ENCODE measurements at places on chromosomes 2 and 18.

DNA sequence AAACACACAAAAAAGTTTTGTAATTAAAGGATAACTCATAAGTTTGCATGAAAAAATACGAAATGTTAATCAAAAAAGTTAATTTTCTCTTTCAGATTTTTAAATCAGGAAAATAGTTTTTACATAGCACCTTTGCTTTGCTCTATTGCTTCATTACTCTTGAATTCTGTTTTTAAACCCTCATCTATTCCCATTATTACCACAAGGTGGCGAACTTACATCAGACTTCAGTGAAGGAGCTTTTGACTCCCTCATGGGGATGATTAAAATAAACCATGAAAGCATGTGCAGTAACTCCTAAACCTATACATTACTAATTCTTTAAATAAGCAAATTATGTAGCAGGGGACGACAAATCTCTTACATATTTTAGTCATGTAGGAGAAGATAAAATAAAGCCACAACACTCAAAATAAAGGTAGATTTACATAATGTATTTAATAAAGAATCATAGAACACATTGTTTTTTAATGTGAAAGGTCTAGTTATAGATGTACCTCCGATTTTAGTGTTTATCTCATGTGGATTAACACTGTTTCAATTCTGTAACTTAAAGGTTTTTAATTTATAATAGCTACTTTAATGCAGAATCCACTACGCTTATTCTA lies 105.2 kb downstream of the NETO1 start:
- no peak for DNase-seq

DNA sequence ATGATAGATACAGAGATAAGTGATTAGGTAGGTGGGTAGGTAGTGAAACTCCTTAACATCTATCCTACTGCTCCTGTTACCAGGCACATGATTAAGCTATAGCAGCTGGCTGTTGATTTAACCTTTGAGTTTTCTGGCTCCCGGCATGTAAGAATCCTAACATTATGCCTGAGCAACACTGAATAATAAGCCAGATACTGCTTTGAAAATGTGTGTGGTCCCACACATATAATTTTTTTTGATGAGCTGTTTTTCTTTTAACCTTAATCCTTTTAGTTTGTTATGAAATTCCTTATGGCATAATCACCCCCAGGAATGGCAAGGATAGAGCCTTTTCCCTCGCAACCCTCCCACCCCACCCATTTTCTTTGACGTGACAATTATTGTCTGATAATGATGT lies 104.2 kb upstream of the NEUROD1 start:
- DNase-seq, result no peak

GRCh38 chr18:55406451-55406991 lies 181.5 kb downstream of the TCF4 start:
- no peak for DNase-seq

GRCh38 chr2:112255875-112256274 lies 1.0 kb upstream of the ZC3H8 start:
- DNase-seq, result no peak

DNA sequence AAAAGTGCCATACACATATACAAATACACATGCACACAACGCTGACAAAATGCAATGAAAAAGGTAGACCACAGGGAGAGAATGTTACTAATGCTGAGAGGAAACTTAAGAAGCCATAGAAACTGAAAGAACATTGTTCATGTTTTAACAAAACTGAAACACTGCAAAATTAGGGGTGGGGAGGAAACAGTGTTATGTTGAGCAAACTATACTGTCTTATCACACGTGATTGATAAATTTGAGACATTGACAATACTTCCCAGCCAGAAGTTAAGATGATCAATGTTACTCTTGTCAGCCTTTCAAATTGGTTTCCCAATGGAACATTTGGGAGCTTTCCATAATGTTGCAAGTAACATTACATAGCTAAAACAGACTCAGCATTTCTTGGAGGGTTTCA lies 165.5 kb downstream of the L3MBTL4 start:
- DNase-seq, result no peak

DNA sequence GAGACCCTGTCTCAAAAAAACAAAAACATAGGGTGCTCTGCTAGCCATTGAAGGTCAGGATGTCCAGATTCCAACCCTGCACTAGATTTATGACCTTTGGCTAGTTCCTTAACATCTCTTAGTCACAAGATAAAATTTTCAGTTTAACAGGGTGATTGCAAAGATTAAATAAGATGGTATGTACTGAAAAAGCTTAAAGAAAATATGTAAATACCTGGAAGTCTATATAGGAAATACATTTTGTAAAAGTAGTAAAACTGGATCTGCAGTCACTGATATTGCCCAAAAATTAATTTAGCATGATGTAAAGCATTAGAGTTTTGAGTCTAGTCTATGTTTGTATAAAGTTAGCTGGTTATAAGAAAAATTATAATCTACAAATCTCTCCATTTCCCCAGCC lies 5.4 kb upstream of the COX7A2L start:
- no peak for DNase-seq

DNA sequence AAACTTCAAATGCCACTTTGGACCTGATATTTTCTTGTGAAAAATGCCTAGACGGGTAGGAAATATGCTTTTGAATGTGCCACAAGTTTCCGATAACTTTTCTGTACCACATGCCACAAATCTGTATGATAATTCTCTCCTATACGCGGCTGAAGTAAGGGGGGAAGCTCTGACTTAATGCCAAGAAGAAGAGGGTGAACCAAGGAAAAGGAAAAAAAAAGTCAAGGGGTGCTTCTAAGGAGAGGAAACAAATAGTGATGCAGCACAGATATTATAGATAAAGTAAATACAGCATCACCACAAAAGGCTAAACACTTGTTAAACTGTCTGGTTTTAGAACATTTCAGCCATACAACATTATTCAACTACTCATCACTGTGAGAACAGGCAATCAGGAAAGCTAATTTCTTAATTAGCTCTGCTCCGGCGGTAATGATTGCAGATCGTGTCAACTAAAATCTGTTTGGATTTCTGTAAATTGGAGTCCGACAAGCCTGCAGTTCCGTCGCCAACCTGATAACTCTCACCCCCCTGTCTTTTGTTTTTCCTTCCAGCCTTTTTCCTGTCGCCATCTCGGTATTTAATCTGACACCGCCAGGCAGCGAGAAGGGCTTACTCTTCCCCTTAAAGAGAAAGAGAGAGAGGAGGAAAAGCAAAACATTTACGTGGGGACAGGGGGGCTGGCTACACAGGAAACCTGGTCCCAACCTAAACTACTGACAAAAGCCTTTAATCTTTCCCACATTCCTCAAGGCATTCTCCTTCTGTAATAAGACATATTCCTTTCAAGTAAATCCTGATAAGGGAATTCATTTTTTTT lies 67.5 kb downstream of the ZEB2 start:
- DNase-seq, result no peak

GRCh38 chr2:163652751-163653150 lies 83.1 kb downstream of the FIGN start:
- no peak for DNase-seq

DNA sequence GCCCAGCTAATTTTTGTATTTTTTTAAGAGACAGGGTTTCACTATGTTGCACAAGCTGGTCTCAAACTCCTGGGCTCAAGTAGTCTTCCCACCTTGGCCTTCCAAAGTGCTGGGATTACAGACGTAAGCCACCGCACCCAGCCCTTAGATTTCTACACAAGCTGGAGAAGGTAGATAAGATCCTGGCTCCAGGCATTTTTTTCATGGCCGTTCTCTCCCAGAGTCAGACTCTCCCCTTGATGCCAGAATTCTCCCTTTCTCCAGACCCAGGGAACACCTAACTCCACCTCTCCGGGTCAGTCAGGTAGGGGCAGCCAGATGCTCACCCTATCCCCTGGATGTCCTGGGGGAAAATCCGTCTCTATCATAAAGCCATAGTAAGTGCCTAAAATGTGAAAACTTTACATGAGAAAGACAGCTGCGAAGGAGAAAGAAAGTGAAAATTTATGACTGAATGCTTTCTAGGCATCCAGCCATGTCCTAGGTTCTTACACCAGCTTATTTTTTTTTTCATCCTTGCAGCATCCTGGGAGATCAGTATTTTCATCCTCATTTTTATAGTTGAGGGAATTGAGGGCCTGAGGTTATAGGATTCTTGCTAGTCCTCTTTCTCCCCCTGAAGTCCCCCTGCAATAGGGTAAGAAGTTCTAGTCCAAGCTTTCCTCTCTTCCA lies 16.3 kb downstream of the SIX3 start:
- DNase-seq, result no peak

DNA sequence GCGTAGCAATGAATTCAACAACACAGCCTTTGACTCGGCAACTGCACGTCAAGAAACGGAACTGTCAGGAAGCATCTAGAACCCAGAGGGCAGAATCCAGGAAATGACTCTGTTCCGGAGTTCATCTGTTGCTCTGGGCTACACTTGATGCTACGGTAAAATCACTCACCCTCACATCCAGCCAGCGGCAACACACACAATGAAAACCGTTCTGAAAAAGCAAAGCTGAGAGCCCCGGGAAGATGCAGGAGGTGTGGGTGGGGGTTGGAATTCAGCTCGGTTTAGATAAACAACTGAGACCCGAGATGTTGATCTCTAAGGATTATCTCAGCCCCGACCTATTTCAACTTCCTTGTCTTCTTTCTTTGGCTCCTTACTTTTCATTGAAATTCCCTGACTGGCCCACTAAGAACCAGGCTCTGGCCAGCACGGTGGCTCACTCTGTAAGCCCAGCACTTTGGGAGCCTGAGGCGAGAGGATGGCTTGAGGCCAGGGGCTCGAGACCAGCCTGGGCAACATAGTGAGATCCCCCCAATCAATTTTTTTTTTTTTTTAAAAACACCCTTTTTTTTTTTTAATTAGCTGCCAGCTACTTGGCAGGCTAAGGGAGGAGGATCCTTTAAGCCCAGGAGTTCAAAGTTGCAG lies 13.3 kb upstream of the RAB17 start:
- no peak for DNase-seq

DNA sequence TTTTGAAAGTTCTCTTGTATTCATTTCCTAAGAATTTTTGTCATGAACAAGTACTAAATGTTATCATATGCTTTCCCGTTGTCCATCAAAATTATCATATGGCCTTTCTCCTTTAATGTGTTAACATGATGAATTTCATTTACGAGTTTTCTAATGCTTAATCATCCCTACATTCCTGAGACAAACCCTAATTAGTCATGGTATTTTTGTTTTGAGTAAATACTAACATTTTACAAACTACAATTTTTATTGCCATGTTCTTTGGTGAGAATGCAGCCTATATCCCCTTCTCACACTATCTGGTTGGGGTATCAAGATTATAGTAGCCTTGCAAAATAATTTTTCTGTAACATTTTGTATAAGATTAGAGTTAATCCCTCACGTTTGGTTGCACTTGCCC lies 14.5 kb downstream of the SMAD2 start:
- no peak for DNase-seq

- DNase-seq, result peak; percentile 22
Observed at GRCh38 chr2:127610561-127610960, 35.4 kb upstream of the GPR17 start.

DNA sequence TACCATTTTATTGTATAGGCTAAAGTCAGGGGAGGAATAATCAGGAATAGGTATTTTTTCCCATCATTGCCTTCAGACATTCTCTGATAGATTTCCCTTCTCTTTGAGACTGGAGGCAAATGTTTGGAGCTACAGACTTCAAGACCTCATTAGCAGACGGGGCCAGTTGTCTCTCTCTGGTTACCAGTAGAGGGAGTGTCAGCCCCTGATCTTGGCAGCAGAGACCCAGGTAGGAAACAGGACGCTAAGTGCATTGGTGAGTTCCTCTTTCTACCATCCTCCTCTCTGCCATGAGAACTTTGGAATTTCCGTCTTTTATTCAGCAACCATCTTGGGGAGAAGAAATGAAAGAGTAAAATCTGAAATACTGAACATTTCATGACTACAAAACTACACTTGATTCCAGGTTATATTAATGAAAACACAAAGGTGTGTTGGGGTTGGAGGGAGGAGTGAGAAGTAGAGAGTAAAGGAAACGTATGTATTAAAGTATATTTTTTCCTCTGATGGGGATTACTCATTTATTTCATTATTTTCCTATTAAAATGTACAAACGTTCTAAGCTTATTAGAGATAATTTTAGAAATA lies 186.2 kb upstream of the GCFC2 start:
- DNase-seq, result no peak

DNA sequence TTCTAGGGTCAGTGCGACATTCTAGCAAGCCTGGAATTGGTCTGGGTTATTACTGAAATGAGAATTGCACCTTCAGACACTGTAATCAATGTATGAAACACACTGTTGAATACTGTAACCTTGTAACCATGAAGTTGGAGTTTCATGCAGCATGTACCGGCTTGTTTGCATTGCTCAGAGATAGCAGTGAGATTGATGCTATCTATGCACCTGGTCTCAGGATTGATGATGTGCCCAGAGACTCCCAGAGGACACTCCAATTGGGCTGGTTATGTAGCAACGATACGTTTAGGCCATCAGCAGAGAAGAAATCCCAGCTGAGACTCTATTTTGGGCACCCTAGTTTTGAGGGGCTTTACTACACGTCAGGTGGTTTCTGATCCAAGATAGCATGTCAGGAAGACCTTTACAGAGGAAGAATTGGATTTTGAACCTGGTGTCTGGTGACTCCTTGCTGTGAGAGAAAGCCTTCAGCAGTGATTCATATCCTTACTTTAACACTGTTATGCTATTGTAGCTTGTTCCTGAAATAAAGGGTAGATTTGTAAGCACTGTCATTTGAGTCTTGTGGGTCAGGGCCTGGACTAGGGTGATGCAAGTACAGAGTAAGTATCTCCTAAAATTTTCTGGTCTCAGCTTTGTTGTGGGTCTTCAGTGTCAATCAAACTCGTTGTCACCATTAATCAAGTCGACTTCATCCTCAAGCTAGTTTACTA lies 305.1 kb upstream of the GULP1 start:
- DNase-seq, result no peak

DNA sequence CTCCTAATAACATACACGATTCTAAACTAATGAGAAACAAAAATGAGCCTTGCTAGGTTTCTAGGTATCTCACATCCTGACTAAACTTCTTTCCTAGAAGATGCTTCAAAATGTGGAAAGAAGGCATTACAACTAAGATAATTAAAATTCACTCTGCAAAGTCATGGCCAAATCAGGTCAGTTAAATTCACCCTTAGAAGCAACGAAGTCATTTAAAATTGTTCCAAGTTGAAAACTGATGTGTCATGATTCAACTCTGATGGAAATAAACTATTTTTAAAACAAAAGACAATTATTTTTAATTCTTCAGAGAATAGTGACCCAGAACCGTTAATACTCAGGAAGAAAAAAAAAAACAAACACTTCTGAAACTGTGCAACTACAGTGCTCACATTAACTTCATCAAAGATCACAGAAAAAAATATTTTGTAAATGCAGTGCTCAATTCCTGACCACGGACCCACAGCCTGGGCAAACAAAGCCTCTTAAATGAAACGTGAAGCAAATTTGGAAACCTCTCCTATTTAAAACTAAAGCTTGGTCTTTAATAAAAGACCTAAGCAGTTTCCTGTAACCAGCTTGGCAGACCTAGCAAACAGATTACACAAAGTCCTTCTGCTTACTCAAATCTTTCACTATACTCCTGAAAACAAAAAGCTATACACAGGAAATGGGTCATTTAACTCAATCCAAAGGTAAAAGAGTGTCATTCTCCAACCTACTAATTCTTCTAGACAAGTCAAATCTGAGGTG lies 39.0 kb downstream of the CHN1 start:
- DNase-seq, result no peak

GRCh38 chr2:122186761-122187222 lies 431.3 kb downstream of the TSN start:
- no peak for DNase-seq

All from sigmoid colon (tissue), 7 donors.